ENCODE measurements at places on chromosomes 6 and 20.
A peak's percentile ranks its signal among the peaks of the same experiment; 100 is the strongest.

GRCh38 chr6:147156799-147157382 is 47.3 kb upstream of the STXBP5 start:
- no peak for DNase-seq

GRCh38 chr6:14924126-14925024 is 321.5 kb upstream of the JARID2 start:
- DNase-seq: no peak

DNA sequence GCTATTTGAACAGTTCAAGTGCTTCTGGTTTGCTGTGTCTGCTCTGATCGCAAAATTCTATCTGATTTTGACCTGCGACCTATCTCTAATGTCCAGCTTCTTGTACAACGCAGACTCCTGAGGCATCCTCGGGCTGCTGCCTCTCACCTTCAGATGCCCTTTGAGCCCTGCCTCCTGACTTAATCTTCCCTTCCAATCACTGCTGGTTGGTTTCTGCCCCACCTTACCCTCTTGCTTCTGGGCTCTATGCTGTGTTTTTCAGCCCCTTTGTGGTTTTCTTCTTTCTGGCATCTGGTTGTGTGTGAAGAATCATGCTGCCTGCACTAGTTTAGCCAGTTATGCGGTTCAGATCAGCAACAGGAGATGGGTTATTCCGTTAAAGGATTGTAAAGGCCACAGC is 131.2 kb upstream of the THEMIS start:
- no peak for DNase-seq

DNA sequence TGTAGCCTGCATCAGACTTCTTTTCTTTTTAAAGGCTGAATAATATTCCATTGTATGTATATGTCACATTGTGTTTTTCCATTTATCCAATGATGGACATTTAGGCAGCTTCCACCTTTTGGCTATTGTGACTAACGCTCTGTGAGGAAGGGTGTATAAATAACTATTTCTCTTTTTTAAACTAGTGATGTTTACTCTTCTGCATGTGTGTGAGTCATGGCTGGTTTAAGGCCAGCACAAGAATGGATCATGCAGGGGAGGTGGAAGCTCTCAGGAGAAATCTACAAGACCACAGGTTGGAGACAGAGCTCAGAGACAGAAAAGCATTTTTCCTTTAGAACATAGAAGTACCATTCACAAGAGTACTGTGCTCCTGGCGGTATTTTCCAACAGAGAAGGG is 307.2 kb downstream of the SOX4 start:
- no peak for DNase-seq

- DNase-seq: no peak
Measured at GRCh38 chr6:48744948-48745347, 634.0 kb upstream of the PTCHD4 start.

GRCh38 chr20:41123631-41124030 is 13.7 kb upstream of the PLCG1 start:
- DNase-seq: no peak

DNA sequence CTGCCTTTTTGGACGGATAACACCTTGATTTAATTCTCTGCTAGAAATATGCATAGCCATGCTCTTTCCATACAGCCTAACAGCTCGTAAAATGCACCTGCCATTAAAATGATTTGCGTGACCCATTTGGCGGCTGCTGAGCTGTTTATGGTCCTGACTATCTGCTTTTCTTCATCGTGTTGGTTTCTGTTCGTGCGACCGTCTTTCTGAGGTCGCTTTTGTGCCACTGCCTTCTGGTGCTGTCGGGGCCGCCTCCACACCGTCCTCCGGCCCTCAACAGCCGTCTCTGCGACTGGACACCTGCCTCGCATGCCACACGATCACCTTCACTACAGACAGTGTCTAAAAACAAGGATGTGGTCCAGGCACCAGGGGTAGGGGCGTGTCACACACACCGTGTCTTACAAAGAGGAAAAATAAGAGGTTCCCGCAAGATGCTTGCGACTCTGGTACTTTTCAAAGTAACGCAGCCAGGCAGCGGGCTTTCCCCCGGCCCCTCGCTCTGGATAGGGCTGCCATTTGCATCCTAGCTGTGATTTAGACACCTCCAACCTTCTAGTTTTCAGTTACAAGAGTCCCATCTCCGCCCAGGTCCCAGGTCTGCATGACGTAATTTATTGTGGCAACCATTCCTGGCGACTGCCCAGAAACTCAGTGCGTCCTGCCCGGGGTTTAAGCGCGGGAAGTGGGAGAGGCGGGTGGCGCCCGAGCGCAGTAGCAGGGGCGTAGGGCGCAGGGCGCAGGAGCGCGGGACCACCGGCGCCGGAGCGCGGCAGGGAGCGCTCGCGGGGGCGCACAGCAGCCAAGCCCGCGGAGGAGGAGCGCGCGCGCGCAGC is at the start of gene STMND1:
STMND1 (plus strand) TSS at position 629 of the 836 bp plus-strand sequence. CDS start 208 bp downstream, outside the sequence.
- DNase-seq: no peak

DNA sequence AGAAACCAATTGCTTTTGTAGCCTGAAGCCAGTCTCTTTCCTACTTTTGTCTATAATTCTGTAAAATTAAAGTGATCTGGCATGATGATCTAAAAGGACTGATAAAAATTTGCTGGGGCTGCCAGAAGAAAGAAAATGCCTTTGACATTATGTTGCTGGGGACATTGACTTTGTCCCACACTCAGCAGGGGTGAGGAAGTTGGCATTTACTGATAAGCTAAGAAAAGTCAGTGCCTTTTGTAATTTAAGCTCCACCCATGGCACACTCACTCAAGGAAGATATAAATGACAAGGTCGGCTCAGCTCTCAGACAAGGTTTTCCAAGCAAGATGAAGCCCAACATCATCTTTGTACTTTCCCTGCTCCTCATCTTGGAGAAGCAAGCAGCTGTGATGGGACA is at the start of gene SEMG1:
SEMG1 (plus strand) TSS at position 309 of the 400 bp plus-strand sequence; CDS start at position 330, 21 bp downstream.
- DNase-seq: no peak

- no peak for DNase-seq
Measured at GRCh38 chr6:144477856-144478255, 192.7 kb downstream of the UTRN start.

DNA sequence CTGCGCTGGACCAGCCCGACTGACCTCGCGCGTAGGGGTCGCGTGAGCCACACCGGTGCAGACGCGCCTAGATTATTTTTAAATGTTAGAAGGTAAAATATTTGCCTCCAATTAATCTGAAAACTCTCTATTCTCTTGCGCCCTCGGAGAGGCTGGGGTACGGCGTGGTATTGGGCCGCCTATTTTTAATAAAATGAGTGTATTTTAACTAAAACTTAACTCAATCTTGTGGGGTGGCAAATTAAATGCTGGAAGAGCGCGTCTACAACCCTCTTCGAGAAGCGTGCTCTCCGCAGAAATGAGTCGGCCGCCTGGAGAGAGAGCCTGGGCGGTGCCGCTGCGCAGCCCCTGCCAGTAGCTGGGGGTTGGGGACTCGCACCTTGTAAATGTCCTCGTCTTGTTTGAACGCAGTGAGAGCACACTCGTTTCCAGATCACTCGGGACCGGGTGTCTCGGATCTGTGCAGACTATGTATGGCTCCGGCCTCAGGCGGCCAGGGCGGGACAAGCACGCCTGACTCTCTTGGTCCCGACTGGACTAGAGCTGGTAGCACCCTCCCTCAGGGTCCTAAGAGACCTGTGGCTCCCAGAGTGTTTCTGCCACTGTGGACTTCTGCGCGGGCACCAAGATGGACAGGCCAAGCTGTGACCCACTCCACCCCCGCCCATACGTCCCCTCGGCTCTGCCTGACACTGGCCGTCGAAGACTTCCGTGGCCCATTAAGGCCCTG is 2.0 kb upstream of the MAFB start:
- DNase-seq: no peak

DNA sequence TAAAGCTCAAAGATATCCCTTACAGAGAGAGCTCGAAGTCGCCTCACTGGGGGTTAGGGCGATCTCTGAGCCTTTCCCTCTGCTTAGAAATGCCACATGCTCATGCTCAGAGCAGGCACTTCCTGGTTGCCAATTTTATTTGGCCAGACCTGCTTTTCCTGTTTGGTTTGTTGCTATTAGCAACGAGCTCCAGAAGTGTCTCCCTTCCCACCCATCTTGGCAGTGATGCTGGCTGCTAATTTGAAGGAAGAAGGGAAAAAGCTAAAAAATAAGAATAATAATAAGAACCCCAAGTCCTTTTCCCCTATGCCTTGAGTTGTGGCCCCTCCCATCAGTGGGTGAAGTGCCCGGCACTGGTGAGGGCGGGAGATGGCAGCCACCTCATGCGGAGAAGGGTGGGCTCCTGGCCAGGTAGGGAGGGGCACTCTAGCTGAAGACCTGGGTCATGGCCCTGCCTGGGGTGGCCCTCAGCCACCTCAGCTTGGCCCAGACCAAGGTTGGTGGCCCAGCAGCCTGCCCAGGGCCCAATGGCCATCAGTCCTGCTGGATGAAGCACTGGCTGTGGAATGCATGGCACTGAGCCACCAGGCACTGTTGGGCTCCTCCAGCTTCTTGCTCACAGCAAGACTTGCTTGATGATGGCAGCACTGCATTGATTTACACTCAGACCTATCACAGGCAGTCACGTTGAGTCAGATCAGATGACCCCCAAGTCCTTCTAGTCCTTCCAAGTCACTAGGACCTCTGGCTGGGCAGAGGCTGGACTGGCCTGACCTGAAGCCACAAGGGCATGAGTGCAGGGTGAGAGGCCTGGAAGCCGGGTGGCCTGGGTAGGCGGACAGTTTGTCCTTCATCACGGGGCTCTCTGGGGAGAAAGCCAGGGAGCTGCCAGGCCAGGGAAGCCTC is 79.0 kb downstream of the SYNJ2 start:
- DNase-seq: peak; percentile 59

DNA sequence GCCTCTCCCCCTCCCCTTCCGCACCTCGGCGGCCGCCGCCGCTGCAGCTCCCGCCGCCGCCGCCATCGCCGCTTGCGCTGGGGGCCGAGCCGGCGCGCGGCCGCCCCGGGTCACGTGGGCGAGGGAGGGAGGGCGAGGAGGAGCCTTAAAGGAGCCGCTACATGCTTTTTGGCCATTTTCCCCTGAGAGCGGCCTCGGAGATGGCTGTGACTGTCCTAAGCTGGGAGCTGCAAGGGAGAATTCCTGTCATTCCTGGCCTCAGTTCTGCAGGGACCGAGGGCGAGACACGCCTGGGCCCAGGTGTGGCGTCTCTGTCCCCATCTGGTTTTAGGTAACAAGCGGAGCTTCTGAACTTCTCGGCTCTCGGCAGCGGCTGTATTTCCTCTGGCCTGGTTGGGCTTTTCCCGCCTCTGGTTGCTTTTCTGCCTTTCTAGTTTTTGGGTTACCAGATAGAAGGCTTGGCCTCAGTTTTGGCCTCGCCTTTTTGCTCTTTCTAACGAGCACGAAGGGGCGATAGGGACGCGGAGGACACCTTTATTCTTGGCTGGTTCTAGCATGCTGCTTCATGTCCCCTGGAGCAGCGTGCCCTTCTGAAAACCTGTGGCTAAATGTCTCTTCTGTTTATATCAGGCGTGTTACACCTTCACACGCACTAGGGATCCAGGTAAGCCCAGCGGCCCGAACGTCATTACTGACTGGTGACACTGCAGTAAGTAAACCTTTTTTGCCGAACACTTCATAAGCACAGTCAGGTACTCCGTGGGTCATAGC is at the start of gene EHMT2:
EHMT2 (minus strand) TSS at position 87 of the 771 bp plus-strand sequence; CDS start at position 66, 21 bp downstream.
- DNase-seq: peak; percentile 79

- no peak for DNase-seq
Measured at GRCh38 chr20:17782768-17783167, 83.0 kb downstream of the BANF2 start.

DNA sequence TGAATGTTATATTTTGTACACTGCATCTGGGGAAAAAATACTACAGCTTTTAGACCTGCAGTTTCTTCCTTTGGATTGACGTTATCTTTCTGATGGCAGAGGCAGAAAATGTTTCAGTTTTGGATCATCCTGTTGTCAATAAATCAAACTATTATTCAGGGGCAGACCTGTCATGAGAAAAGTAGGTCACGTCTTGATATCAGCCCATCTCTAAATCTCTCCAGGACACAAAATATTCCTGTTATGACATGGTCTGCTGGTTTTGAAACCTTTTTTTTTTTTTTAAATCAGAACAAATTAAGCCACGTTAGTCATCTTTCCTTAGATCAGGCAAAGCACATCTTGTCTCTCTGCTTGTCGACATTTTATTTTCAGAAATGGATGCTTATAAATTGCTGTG is 24.0 kb downstream of the IL20RA start:
- DNase-seq: no peak

DNA sequence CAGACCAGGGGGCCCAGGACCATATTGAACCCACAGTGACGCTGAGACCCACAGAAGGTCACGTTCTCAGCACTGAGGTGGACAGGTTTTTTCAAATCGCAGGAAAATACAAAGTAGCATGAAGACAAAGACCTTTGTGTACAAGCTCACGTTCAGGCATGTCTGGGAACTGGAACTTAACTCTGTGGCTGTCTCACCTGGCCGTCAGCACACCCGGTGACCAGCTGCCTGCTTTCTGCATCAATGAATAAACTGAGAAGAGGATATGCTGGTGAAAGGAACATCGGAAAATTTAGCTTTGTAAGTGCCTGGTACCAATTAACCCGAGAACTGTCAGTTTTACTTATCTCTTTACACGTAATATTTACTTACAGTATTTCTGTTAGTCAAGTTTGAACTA is 36.5 kb downstream of the WDR27 start:
- no peak for DNase-seq

DNA sequence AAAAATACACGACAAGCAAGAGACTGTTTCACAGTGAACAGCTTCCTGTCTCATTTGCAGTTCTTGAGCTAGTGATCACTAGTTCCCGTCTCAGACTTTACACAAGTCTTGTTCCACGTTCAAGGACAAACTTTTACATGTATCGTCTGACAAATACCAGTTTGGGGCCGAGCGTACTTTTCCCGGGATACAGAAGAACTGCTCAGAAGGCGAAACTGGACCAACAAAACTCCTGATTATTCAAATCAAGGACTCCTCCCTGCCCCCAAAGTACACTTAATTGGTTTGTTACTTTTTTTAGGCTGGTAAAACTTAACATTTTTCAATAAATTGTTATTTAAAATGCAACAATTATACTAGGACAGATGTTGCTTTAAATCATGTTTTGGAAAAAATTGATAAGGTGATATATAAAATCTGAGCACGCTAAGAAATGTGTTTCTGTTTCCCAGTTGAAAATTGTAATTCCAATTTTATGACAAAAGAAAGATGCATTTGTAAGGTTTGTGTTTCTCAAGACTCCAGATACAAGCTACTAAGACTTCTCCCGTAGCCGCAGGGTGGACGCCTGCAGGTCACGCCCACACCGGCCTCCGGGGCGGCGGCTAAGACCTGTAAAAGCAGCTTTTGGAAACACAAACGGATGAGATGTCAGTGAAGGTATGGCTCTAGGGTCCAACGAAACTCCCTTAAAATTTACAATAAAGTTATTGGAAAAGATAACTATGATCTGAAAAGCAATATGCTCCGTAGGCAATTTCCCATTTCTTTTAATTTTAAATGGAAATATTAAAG is 16.8 kb upstream of the TCFL5 start:
- no peak for DNase-seq

DNA sequence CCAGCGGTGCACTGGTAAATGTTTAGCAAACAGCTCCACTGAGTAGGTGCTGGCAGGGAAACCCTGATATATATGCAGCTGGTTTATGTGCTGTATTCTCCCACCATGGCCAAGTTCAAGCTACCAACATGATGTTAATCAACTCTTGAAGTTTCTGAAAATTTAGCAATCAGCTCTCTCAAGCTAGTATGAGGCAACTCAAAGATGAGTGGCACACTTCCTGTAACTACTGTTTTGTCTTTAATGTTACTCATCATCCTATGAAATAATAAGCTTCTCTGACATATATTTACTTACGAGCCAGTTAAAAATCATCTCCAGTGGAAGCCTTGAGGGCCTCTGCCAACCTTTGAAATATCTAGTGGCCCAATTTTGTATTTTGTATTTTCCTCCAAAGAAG is 54.7 kb downstream of the TRMT6 start:
- DNase-seq: no peak
